ENCODE measurements at places on chromosomes 6 and 20. TPM values are rescaled to one million over a fixed set of nuclear protein-coding genes. Genes with fewer than 3 reads are reported as not detected.

DNA sequence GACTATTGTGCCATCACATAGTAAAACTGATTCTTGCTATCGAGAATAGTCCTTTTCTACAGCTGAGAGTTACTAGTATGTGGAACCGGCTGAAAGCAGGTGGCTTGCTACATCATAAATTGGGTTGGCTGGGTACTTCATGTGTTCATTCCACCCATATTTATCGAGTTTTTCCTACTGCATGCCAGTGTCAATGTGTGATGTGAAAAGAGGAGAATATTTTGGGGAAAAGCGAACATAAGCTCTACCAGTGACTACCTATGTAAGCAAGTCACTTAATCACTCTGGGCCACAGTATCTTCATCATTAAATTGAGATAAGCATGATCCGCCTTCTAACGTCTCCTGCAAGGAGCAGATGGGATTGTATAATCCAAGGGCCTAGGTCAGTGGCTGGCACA lies 61.0 kb downstream of the TSHZ2 start:
- DNase-seq = no peak

- peak; percentile 28 for DNase-seq
These were observed 49.6 kb upstream of the DSN1 start for GRCh38 chr20:36823121-36823520.

- peak; percentile 83 for DNase-seq
These were observed 102.3 kb downstream of the HIVEP2 start for GRCh38 chr6:142842418-142843261.

ULBP2 gene
- 1.8 TPM for total RNA-seq

- no peak for DNase-seq
These were observed 134.7 kb upstream of the CITED2 start for GRCh38 chr6:139509167-139509566.

DNA sequence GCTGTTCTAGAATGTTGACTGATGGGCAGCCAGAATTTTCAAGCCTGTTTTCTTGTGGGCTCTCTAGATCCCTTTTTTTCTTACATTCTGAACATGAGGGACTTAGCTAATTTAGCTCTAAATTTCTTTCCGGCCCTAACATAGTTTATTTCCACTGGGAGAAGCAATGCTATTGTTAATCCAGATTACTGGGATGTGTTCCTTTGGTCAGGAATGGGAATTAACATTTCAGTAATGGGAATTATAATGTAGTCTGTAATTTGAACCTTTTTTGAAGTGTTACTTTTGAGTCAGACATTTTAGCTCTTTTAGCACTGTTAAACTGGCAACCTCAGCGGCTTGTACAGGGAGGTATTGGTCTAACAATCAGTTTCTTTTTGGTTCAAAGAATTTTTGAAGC lies 7.5 kb downstream of the ZFAND3 start:
- DNase-seq = no peak

TASP1 gene
- total RNA-seq = 6.3 TPM

DNA sequence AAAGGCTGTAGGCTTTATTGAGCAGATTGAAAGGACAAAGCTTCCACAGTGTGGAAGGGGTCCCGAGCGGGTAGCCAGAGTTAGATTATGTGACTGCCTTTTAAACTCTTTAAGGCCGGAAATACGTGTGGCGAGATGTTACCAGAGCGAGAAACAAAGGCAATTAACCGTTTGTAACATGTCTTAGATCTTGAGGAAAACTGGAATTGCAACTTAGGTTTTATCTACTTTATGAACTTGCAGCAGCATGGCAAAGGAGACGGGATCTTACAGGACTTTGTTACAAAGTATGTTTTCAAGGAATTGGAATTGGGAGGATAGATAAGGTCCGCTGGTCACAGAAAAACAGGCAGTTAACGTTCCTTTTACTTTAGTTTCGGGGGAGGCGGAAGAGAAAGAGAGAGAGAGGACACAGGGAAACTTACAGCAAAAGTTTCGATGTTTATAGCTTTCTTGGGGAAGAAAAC lies 594.7 kb upstream of the ADGRB3 start:
- peak; percentile 2 for DNase-seq

- DNase-seq = peak; percentile 88
These were observed 25.9 kb downstream of the RIN2 start for GRCh38 chr20:19783966-19784401.

PACRG gene
- total RNA-seq = 0.66 TPM

RAET1L gene
- total RNA-seq = not detected

GRCh38 chr6:111683157-111683556 lies 77.5 kb upstream of the TRAF3IP2 start:
- DNase-seq = peak; percentile 44

SEMG1 gene
- not detected for total RNA-seq

TOX2 gene
- 4.4 TPM for total RNA-seq

DNA sequence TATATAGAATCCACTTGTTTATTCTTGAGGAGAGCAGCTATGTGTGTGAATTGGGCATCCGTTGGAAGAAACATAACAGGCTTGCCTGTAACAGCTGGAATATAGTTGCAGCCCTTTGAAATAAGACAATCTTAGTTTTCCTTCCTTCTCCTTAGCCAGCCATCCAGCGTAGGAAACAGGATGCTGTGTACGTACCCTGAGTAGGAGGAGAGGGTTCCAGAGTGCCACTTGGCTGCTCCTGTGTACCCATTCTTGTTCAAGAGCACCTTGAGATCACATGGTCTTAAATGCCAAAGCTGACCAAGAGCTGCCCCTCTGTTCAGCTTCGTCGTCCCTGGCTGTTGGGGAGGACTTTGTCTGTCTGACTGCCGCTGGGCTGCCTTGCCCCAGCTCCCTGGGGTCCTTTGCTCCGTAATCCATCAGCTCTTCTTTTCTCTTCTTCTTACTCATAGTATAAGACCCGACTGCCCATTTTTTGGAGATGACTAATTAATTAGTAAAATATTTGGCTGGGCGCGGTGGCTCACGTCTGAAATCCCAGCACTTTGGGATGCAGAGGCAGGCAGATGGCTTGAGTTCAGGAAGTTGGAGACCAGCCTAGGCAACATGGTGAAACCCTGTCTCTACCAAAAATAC lies 49.0 kb downstream of the RREB1 start:
- DNase-seq = peak; percentile 87

ADRM1 gene
- total RNA-seq = 61.1 TPM

DNA sequence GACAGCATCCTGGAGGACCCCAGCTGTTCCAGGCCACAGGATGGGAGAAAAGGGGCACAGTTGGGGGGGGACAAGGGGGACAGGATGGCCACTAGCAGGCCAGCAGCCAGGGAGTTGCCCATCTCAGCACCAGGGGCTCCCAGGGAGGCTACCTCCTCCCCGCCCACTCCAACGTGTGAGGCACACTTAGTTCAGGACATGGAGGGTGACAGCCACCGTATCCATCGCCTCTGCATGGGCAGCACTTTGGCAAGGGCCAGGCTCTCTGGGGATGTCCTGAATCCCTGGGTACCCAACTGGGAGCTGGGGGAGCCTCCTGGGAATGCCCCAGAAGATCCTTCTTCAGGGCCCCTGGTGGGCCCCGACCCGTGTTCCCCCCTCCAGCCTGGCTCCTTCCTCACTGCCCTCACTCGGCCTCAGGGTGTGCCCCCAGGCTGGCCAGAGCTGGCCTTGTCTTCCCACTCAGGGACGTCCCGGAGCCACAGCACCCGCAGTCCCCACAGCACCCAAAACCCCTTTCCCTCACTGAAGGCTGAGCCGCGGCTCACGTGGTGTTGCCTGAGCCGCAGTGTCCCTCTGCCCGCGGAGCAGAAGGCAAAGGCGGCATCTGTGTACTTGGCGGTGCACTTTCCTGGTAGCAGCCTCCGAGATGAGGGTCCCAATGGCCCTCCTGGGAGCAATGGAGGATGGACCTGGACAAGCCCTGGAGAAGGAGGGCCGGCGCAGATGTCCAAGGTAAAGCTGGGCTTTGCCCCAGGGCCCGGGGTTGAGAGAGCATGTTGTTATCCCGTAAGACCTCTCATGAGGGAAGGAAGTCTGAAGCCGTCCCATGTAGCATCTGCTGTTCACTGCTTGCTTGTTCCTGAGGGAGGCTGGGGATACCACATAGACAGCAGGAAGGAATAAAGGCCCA lies 30.7 kb downstream of the ZNF831 start:
- no peak for DNase-seq

DNA sequence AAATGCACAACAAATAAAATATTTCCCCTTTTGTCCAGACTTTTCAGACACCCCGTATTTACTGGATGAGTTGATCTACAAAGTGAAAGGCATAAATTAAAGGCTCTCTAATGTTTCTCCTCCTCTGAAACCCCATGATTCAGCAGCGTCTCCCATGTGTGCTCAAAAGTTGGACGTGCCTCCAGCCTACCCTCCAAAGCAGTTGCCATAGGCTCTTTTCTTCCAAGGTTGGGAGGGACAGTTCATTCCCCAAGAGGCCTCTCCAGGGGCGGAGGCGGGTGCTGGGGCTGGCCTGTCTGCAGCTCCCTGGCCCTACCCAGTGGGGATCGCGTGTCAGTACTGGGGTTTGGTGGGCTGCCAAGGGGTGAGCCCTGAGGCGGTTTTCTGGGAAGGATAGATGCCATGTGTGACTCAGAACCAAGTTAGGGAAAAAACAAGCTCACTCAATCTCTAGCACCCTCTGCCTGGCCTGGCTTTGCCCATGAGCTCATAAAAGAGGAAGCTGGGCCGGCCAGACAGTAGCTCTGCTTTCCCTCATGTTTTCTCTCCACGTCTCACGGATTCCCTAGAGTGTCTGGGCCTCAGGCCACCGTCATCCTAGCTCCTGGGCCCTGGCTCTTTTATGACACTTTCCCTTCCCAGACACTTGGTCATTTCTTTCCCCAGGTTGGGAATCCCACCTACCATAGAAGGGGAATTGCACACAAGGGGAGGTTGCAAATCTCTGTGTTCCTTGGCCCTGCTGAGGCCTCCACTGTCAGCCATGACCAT lies 8.0 kb upstream of the IER3 start:
- DNase-seq = peak; percentile 100

DNA sequence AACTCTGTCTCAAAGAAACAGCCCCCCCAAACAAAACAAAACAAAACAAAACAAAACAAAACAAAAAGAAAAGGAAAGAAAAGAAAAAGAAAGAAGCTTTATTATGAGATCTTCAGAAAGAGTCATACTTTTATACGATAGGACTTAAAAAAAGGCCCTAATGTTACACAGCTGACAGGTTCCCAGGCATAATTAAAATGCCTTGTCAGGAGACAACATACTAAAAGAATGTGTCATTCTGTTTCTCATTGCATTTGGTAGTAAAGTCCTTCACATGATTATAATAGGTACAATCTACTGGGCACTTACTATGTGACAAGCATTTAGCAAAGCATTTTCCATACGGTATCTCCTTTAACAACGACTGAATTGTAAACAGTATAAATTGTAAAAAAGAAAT lies 36.4 kb upstream of the RPN2 start:
- peak; percentile 39 for DNase-seq

GRCh38 chr20:57148263-57148662 lies 118.2 kb downstream of the BMP7 start:
- DNase-seq = no peak

GRCh38 chr6:152391179-152391880 lies 245.8 kb downstream of the SYNE1 start:
- DNase-seq = peak; percentile 76

- no peak for DNase-seq
These were observed 31.0 kb upstream of the MBOAT1 start for GRCh38 chr6:20243288-20243687.

GRCh38 chr20:1374246-1374645 lies 18.6 kb downstream of the FKBP1A start:
- DNase-seq = no peak

DNA sequence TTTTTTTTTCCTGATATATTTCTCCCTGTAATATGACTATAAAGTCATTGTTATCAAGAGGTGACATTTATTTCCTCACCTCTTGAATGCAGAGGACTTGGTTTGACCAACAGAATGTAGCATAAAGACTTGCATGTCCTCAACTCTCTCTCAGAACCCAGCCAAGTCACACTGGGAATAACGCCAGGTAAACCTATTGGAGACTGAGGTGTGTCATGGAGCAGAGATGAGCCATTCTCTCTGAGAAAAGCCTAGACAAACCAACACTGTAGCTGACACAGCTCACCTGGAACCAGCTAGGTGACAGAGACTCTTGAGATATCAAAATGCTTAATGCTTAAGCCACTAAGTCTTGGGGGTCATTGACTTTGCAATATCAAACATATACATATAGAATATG lies 533.6 kb downstream of the HAO1 start:
- DNase-seq = no peak

DNA sequence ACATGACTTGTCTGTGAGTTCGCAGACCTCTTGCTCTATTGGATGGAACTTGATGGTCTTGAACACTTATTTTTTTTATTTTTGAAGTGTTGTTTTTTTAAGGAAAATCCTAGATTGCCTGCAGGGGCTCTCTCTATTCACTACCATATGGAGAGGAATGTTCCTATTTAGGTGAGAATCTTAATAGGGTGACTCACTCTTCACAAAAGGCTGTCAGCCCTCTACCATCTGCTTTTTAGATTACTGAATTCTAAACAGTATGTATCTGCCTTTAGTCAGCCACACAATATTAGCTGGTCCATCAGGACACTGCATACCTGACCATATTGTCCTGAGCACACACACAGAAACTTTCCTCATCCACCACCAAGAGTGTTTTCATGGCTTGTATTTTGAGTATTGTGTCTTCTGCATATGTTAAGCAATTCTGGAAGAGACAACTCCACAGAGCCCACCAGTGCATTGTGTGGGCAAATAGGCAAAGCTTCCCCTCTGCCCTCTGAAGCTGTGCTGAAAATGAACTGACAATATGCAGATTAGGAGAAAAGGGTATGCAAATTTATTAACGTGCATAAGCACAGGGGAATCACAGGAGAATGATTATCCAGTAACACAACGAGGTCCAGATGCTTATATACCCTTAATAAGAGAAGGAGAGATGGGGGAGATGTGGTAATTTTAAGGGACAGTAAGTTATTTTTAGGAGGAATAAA lies 6.6 kb upstream of the BTBD9 start:
- DNase-seq = peak; percentile 37

SOX4 gene
- total RNA-seq = 38.1 TPM

SNX3 gene
- 182 TPM for total RNA-seq

GRCh38 chr6:120214088-120214499 lies 864.5 kb upstream of the MAN1A1 start:
- peak; percentile 10 for DNase-seq

DNA sequence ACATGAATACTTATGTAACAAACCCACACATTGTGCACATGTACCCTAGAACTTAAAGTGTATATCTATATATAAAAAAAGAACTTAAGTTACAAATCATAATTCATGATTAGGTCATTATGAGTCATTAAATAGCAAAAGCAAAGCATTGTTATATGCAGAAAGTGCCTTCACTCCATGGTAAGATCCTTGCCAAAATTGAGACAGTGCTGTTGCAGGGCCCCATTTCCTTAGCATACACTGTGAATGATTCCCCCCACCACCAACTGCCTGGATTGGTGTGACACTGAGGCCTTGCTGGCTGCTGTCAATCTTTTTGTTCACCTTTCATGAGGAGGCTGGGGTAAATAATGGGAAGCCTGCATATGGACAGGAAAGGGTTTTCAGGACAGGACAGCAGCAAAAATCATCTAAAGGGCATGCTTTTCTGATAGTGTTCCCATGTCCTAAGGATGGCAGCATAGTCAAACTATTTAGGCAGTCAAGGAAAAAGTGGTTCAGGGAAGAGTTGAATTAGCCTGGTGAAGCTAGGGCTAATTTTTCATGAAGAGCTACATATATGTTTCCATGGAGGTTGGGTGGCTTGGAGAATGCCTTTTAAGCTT lies 188.2 kb upstream of the ASCC3 start:
- DNase-seq = peak; percentile 7

Data from fibroblast of lung (primary cell).